ENCODE measurements at places on chromosomes 3 and 15.

- DNase-seq: no peak
These were observed 144.0 kb downstream of the NSMCE3 start for GRCh38 chr15:29125382-29126207.

DNA sequence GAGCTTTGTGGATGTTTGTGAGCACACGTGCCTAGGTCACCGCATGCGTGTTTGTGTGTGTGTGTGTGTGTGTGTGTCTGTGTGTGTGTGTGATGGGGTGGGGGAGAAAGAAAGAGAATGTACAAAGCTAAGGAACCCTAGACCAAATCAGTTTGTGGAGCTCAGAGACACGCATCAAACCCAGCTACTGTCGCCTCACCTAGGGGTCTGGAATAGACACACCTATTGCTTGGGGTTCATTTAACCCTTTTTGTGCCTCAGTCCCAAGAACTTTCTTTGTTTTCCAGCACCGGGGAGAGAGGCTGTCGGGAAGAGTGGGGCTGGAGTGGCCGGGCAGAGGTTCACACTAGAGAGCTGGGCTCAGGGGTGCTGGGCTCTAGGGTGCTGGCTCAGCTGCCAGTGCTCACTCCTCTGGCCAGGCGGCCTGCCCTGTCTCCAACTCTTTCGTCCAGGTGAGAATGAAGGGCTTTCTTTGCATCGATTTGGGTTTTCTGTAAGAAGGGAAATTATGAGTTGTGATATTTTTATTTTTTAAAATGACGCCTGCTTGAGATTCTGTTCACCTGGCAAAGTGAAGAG lies 221.6 kb downstream of the MEIS2 start:
- DNase-seq: no peak

DNA sequence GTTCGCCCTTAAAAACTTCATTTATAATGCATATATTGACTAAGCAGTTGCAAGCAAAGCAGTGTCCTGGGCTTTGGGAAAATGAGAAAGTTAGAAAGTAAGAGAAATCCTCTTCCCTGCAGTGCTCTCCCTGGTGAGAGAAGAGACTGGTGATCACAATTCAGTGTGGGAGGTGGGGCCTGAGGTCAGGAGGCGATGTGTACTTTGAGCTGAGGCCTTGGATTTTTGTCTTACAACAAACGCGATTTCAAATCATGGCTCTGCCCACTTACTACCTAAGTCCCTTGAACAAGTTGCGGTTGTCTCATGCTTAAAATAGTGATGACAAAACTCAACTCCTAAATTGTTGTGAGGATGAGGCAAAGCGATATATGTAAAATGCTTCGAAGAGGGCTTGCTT lies 316.3 kb upstream of the NECTIN3 start:
- no peak for DNase-seq

GRCh38 chr3:194139814-194140391 lies 4.0 kb downstream of the HES1 start:
- no peak for DNase-seq

DNA sequence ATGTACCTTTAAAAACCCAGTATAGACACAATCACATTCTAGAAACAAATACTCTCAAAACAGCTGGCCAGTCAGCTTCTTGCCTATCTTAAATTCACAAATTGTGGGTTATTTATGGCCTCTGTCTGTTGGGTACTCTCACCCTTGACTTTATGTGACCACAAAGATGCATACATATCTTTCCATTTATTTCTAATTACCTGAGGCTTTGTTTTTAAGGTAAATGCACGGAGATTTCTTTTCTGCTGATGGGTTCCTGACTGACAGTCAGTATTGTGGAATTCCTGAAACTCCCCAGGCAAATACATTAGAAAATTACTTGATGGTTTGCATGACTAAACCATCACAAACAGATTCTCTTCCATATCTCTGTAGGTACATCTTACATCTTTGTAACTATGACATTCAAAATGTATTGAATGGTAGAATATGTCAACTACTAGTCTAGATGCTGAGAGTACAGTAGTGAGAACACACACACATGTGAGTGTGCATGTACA lies 107.7 kb downstream of the EDEM1 start:
- no peak for DNase-seq

DNA sequence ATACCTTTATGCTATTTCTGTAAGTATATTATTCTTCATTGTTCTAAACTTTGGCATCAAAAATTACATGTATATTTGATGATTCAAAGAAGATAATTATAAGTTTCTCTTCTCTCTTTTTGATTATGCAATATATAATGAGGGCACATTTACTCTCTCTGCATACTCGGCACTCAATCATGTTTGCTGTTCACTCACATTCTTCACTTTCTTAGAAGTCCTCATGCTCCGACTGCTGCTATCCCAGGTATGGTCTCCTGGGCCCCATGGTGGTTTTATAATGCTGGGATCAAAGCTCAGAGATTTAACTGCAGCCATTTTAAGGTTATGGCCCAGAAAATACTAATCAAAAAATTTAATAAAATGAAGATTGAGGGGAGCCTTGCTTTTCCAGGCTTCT lies 529.7 kb upstream of the IL12A start:
- no peak for DNase-seq

- DNase-seq: peak; percentile 31
These were observed 75.8 kb upstream of the LEKR1 start for GRCh38 chr3:156750191-156750873.

- no peak for DNase-seq
These were observed 416.0 kb downstream of the RAP2B start for GRCh38 chr3:153578046-153578445.

- DNase-seq: no peak
These were observed 64.8 kb upstream of the SEC61A1 start for GRCh38 chr3:127987309-127987995.

- DNase-seq: no peak
These were observed 10.8 kb upstream of the SEMA3B start for GRCh38 chr3:50258029-50258680.

- no peak for DNase-seq
These were observed 2.4 kb upstream of the VIPR1 start for GRCh38 chr3:42500091-42500490.

- DNase-seq: no peak
These were observed 43.3 kb downstream of the USP50 start for GRCh38 chr15:50503144-50503543.

DNA sequence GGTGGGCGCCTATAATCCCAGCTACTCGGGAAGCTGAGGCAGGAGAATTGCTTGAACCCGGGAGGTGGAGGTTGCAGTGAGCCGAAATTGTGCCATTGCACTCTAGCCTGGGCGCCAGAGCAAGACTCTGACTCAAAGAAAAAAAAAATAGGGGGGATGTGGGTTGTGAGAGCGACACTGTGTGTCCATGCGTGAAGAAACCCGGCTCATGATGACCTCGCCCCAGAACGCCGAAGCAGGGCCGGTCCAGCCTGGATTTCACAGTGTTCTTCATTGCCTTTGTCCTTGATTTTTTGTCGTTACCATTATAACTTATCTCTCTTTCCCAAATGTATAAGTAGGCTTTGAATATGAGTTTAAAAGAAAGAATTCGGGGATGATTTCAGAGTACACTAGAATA lies 128.7 kb downstream of the PGPEP1L start:
- DNase-seq: no peak

GRCh38 chr3:36924744-36925521 lies 19.9 kb downstream of the TRANK1 start:
- no peak for DNase-seq

- DNase-seq: no peak
These were observed 9.2 kb downstream of the CD200R1 start for GRCh38 chr3:112965656-112966055.

DNA sequence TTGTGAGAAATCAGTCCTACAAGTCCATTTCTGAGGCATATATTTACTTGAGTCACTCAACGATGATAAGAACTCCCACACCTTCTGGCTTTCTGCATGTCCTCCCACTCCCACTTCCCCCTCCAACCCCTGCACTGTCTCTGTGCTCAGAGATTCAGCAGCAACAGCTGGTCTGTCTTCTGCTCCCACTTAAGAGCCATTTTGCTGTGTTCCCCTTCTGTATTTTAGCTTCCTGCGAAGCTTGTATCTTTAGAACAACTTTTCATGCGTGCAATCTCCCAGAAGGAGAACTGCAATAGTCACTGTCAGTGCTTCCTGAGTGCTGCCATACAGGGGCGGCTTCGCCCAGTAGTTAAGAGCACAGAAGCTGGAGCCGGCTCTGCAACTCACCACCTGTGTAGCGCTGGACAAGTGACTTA lies 90.0 kb upstream of the SPATA12 start:
- DNase-seq: no peak

DNA sequence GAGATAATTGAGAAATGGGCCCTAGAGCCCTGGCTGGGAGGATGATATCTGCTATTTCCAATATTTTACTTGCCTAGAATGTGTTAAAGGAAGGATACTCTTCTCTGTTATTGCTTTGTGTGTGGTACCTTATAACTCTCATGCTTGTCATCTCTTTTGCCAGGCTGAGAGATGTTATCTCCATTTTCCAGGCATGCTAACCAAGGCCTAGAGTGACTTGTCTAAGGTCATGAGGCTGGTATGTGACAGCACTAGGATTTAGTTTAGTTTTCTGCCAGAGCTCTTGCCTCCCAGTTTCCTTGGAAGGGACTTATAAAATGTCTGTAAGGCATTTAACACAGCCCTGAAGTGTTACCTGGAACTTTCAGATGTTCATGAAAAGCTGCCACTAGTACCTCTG lies 1.4 kb downstream of the CLK3 start:
- DNase-seq: no peak

DNA sequence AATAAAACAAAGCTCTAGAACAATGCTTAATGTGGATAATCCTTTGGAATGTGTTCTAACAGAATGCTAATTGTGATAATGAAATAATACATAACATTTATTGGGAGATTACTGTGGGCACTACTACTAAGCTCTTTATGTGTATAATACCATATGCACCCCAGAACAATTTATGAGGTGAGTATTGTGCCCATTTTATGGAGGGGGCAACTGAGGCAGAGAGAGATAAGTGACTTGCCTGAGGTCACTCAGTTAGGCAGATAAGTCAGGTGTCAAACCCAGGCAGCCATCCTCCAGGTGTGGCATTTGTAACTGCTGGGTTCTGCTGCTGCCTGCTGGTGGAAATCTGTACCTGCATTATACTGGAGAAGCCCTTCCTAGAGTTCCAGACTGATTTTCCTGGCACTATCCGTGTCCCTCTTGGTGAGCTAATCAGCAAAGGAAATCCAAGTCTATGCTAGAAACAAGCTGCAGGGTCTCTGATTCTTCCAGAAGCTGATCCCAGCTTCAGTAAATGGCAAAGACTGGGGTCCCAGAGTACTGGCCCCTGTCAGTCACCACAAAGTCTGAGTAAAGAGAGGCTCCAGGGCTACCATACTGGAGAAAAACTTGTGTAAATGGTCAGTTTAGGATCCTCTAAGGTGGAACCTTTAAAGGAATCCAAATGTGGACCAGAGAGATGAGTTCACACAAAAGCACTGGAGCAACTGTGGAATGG lies 22.6 kb upstream of the RBP1 start:
- DNase-seq: peak; percentile 72

Measured in NCI-H1092 treated with DMSO at 0.1 percent for 48 hours (cell line).